ENCODE measurements at places on chromosomes 1 and 21.
A peak's percentile ranks its signal among the peaks of the same experiment; 100 is the strongest.

GRCh38 chr1:84836145-84836544, 56.9 kb downstream of the LPAR3 start:
- DNase-seq, result no peak

DNA sequence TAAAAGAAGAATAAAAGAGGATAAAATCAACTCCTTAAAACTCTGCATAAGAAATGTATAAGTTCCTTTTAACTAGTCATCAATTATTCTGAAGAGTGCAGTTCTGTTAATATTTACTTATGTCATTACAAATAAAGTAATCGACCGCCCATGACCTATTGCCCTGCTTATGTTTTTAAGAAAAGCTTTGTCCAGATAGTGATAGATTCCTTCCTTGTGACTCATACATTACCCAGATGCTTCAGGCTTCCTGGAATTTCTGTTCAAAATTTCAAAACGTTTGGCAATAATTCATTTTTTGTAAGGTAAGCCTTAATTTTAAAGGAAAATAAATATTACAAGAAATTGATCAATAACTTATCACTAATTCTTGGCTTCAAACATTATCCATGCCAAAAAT, 918.2 kb upstream of the ADGRL2 start:
- DNase-seq, result no peak

DNA sequence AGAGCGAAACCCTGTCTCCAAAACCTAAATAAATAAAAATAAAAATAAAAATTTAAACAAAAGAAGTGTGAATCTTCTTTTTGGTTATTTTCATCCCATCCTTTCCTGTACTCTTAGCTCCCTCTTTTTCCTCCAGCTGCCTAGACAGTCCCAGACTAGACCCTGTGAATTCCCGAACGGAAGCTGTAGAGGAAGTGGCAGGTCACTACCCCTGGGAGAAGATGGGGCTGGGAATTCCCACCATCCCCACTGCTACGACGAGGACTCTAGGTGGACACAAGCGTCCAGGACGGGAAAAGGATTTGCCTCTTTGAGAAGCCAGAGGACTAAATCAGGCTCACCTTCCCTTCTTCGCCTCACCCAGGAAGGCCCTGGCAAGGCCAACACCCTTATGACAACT, 12.6 kb downstream of the RHBDL2 start:
- DNase-seq, result no peak

- DNase-seq, result no peak
Measured at GRCh38 chr1:173603056-173603591, at the start of gene SLC9C2. SLC9C2 (minus strand) TSS chr1:173603072; CDS start chr1:173601776, 1,296 bp downstream.

DNA sequence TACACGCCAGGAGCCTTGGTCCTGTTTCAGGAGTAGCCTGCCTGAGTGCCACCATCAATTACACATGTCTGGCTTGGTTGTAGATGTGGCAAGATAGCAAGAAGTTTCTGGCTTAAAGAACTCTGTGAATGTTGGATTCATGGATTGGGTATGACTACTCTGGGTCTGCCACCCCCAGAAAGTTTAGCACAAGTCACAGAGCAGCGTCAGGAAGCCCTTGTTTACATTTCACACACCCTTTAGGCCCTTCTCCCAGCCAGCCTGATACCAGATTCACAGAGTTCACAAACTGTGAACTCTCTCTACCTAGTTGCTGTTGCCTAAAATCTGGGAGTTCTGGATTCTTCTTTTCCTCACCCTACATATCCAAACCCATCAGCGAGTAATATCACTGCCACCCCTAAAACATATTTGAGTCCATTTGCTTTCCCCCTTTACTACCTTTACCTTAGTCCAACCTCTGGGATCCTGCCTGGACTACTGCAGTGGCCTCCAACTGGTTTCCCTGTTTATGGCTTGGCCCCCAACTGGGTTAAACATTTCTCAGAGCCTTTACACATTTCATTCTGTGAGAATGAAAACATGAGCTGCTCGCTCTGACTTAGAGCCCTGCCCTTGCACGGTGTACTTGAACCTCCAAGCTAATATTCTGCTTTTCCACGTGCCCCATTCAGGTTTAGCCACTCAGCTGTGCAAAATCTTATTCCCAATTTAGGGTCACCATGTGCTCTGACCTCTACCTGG, 4.1 kb upstream of the CCDC24 start:
- no peak for DNase-seq

DNA sequence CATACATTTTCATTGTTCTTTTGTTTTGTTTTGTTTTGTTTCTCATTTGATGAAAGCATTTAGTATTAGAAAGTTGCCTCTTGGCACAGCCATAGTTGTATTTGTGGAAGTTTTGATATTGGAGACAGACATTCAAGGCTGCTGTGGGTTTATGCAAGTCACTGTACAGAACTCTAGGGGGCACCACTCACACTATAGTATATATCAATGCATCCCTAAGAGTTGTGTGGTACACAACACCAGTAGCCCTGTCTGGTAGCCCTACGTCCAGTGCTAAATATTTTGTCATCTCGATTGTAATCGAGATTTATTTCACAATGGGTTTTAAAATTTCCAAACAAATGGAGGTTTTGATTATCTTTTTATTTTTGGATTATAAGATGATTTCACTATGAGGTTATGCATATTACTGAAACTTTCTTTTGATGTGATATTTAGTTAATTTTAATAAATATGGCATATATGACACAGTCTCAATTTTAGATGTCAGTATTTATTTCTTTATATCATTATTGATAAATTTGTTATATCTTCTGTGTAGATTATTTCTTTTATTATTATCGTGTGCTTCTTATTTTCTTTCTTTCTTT, 112.2 kb downstream of the NR5A2 start:
- DNase-seq, result peak; percentile 33

GRCh38 chr1:155000411-155000725, 2.2 kb upstream of the ZBTB7B start:
- DNase-seq, result no peak
